ENCODE measurements at places on chromosomes 1 and 21.
A peak's percentile ranks its signal among the peaks of the same experiment; 100 is the strongest.

GRCh38 chr1:233005156-233005555 is 54.7 kb downstream of the NTPCR start:
- no peak for DNase-seq

DNA sequence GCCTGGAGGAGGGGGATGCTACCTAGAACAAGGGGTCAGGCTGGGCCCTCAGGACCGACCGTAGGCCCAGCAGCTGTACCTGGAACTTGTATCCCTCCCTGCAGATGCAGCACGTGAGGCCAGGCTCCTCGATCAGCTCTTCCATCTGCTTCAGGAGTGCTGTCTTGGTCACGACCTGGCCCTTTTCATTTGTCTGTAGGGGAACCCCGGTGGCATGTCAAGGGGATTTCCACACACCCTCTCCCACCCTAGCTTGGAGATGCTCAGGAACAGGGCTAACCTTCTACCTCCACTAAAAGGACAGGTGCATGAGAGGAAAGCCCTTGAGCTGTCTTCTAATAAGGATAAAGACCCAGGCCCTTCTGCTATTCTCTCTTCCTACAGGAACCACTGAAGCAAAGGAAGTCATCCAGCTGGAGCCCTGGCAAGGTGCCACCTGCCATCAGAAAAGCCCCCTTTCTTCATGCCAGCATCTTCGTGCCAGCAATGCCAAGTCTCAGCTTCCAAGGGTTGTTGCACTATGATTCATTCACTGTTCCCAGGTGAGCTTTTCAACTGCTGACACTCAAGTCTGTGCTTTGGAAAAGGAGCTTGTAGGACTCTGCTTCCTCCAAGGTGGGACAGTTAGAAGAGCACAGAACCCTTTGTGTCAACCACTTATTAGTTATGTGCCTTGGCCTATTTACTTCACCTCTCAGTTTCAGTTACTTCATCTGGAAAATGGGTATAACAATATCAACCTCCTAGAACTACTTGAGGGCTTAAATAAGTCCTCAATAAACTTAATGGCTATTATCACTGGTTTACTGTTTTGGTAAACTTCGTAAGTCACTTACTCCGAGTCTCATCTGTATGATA is 122.1 kb downstream of the UBR4 start:
- no peak for DNase-seq

GRCh38 chr1:54364995-54365394 is 41.2 kb downstream of the SSBP3 start:
- no peak for DNase-seq

GRCh38 chr1:172893146-172893841 is 157.4 kb downstream of the TNFSF18 start:
- peak; percentile 38 for DNase-seq

DNA sequence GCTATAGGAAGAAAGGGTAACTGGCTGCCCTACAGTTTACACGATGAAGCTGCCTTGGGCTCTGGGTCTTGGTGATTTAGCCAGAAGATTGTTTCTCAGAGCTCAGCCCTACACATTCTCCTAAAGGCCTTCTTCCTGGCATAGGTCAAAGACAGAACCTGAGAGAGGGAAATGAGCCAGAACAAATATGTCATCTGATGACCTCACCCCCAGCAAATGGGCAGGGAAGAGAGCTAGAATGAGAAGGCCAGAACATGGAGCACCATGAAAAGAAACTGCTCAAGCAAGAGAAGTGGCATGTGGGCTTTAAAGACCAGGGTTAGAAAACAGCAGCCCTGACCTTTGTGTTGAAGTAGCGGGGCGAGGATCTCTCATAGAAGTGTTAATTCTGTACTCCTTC is 5.5 kb upstream of the ILDR2 start:
- no peak for DNase-seq

DNA sequence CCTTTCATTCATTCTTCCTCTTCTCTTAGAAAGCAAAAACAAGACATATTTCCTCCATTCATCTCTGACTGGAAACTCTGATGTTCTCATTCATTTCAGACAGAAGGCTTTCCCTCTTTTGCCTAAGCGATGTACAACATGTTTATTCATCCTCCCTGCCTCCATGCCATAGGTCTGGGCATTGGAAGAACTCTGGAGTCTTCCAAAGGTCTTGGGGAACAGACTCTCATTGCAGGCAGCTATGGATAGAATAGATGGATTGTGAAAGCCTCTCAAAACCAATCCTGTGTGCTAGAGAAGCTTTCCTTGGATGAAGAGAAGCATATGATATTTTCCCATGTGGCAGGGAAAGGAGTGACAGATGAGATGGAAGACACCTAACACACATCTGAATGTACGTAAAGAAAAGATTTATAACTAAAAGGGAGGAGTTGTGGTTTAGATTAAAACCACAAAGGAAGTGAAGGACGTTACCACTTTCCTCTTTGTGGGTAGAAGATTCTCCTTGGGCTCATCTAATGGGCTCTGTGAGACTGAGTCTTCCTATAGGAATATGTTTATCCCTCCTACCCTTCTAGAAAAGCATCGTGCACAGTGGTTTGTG is 38.7 kb downstream of the BCL9 start:
- no peak for DNase-seq

DNA sequence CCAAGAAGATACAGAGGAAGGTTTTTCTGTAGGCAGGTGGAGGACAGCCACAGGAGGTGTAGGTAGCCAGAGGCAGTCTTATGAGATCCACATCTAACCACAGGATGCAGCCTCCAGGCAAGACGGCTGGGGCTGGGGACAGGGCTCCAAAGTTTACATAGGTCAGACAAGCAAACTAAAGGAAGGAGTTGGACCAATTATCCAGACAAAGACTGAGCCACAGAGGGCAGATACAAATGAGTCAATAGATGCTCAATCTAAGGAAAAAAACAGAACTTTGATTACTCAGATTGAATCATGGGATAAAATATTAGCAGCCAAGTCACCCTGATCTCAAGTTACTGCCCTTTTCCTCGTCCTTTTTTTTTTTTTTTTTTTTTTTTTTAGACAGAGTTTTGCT is 91.6 kb downstream of the RGS7 start:
- no peak for DNase-seq

DNA sequence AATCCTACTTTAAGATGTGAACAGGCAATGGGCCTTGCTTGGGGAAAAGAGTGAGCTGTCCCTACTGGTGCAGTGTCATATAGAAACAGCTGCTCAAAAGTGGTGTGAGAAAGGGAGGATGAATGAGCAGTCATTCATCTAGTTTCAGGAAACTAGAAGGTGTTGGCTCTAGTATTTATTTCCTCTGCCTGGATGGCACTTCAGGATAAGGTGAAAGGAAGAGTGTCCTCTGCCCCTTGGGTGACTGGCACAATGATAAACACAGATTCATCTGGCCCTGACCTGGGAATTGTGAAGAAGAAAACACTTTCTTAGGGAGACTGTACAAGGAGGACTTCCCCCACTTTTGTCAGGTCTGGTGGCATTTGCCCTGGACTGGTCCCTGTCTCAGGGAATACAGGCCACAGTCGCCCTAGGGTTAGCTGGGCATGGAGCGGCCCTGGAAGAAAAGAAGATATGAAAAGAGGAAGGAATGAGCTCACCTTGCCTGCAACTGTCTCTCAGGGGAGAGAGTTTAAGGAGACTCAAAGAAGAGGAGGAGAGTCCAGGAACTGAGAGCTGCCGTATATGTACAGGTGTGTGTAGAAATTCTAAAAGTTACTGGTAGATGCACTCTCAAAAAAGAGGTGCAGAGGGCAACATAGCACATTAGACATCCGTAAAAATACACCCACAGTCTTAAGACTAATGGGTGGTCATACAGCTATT is 13.8 kb upstream of the NMNAT2 start:
- DNase-seq, result no peak

GRCh38 chr1:156062189-156062588 is 1.2 kb downstream of the RAB25 start:
- no peak for DNase-seq

- DNase-seq, result no peak
Observed at GRCh38 chr1:91651661-91652071, 151.0 kb downstream of the CDC7 start.

DNA sequence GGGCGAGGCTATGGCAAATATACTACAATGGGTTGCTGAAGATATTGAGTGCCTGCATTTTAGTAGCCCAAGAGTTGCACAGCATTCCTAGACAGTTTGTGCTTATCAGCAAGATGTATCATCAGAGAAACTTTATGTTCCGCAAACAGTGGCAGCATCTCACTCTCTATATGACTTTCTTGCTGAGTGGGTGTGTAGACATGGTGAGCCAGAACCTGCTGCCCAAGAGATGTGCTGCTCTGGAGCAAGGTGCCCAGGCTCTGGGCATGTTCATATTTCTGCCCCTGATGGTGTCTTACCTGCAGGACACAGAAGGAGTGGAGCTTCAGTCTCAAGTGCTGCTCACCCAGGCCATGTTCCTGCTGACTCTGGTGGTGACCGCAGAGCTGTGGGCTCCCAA is 8.2 kb upstream of the RGSL1 start:
- DNase-seq, result no peak

DNA sequence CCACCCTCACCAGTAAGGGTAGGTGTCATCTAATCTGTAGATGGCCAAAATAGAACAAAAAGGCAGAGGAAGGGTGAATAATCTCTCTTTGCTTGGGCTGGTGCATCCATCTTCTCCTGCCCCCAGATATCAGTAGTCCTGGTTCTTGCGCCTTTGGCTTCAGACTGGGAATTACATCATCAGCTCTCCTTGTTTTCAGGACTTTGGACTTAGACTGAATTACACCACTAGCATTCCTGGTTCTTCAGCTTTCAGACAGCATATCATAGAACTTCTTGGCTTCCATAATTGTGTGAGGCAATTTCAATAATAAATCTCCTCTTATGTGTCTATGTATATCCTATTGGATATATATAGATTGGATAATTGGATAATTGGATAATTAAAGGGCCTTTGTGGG is 403.0 kb upstream of the USP24 start:
- DNase-seq, result no peak

- DNase-seq, result peak; percentile 75
Observed at GRCh38 chr1:52552236-52552504, 722 bp downstream of the TUT4 start.

DNA sequence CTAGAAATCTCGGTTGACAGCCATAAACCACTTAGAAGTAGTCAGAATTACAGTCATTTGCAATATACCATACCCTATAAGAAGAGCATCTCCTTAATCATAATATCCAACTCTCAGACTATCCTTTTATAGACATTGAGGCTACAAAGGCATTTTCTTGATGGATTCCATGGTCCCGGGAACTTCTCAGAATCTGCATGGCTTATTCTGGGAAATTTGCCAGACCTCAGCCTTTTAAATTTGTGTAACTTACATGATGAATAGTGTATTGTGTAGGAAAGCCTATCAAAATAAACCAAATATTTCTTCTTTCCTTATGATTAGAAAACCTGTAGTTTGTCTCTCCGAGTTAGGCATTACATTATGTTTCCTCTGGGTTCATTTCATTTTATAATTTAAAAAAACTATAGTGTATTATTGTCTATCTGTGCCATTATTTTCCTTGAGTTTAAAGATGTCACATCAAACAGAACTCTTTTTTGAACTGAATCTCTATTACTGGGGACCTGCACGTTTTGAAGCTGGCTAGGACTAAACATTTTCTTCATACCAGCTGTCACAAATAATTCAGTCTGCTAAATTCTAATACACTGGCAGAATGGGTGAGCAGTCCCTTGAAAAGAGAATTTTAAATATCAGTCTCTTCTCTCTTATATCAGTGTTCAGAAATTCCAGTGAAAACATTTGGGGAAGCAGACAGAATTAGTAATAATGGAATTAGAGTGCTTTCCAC is 102.9 kb downstream of the GABPA start:
- DNase-seq, result no peak

DNA sequence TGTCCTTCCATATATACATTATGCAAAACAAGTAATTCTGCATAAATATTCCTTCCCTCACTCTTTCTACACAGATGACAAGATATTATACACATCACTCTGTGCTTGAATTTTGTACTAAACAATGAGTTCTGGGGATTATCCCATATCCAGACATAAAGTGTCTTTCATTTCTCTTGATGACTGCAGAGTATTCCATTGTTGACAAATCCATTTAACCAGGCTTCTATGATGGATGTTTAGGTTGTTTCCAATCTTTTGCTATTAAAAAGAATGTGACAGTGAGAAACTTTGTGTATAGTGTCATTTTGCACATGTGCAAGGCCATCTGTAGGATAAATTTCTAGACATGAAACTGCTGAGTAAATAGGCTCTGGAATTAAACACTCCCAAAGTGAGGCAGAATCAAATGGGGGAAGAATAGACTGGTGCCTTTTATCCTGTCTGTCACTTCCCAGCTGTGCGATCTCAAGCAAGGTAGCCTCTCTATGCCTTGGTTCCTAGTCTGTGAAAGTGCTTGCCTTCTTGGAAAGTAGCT is 29.9 kb upstream of the ATP2B4 start:
- no peak for DNase-seq

DNA sequence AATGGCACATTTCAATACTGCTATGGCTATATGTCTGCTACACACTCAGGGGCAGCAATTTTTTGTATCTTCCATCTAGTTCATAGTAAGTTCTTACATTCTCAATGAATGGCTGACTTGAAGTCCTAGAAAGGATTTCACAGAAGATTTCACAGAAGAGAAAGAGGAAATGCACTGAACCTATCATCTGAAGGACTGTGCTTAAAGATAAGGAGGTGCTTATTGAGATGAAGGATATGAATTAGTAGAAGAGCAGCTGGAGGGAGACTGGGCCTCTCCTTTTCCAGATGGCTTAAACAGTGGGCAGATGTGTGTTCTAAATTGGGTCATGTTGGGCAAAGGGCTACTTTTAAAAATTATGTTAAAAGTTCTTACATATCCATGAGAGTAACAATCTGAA is 14.6 kb downstream of the ADAR start:
- no peak for DNase-seq

DNA sequence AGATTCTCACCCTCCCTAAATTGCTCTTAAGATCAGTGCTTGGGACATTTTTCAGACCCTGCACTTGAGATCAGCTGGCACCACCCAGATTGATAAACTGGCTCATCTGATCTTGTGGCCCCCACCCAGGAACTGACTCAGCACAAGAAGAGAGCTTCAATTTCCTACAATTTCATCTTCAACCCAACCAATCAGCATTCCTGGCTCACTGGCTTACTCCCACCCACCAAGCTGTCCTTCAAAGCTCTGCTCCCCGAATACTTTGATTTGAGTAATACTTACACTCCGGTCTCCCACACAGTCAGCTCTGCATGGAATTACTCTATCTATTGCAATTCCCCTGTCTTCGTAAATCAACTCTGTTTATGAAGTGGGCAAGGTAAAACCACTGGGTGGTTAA is 461.9 kb upstream of the RGS18 start:
- DNase-seq, result no peak

- no peak for DNase-seq
Observed at GRCh38 chr1:86156566-86157455, at the start of gene COL24A1. COL24A1 (minus strand) TSS chr1:86156772; CDS start chr1:86156396, 376 bp downstream.

- DNase-seq, result no peak
Observed at GRCh38 chr1:109400035-109400655, 2.4 kb upstream of the SORT1 start.

Data from activated CD4-positive, alpha-beta T cell treated with anti-CD3 and anti-CD28 coated beads, Interleukin-2, Interleukin-4, amounts not matched to agents 100 ng/mL and 50 ng/mL, durations not matched to agents 16 hours and 8 hours (primary cell).